ENCODE measurements at places on chromosomes 6 and 20. TPM values are rescaled to one million over a fixed set of nuclear protein-coding genes. Genes with fewer than 3 reads are reported as not detected.

The OOEP gene
- not detected for total RNA-seq

The DLL1 gene
- total RNA-seq: 1.8 TPM

The SLC29A1 gene
- 72.0 TPM for total RNA-seq

The CD83 gene
- total RNA-seq: 1.6 TPM

The ANKRD66 gene
- not detected for total RNA-seq

The PDYN gene
- total RNA-seq: not detected

The RFX6 gene
- total RNA-seq: not detected

The EPPIN gene
- total RNA-seq: not detected

The HDAC2 gene
- total RNA-seq: 100 TPM

The ULBP3 gene
- 10.5 TPM for total RNA-seq

The OSTM1 gene
- 41.6 TPM for total RNA-seq

The ERVFRD-1 gene
- not detected for total RNA-seq

The ZC3H12D gene
- 0.18 TPM for total RNA-seq

The OXT gene
- total RNA-seq: not detected

The USP49 gene
- 3.2 TPM for total RNA-seq

The CLDN20 gene
- not detected for total RNA-seq

The SYTL3 gene
- 1.3 TPM for total RNA-seq

The ARMC2 gene
- 0.99 TPM for total RNA-seq

The GINS1 gene
- 20.0 TPM for total RNA-seq

The ANKEF1 gene
- total RNA-seq: 2.8 TPM

The TULP1 gene
- not detected for total RNA-seq

The DNAH8 gene
- total RNA-seq: 0.04 TPM

The TAGAP gene
- total RNA-seq: not detected
